ENCODE measurements at places on chromosomes 3 and 15. TPM values are rescaled to one million over a fixed set of nuclear protein-coding genes. Genes with fewer than 3 reads are reported as not detected.

- no peak for DNase-seq
These were observed 1.4 kb downstream of the C3orf22 start for GRCh38 chr3:126557415-126557745.

DNA sequence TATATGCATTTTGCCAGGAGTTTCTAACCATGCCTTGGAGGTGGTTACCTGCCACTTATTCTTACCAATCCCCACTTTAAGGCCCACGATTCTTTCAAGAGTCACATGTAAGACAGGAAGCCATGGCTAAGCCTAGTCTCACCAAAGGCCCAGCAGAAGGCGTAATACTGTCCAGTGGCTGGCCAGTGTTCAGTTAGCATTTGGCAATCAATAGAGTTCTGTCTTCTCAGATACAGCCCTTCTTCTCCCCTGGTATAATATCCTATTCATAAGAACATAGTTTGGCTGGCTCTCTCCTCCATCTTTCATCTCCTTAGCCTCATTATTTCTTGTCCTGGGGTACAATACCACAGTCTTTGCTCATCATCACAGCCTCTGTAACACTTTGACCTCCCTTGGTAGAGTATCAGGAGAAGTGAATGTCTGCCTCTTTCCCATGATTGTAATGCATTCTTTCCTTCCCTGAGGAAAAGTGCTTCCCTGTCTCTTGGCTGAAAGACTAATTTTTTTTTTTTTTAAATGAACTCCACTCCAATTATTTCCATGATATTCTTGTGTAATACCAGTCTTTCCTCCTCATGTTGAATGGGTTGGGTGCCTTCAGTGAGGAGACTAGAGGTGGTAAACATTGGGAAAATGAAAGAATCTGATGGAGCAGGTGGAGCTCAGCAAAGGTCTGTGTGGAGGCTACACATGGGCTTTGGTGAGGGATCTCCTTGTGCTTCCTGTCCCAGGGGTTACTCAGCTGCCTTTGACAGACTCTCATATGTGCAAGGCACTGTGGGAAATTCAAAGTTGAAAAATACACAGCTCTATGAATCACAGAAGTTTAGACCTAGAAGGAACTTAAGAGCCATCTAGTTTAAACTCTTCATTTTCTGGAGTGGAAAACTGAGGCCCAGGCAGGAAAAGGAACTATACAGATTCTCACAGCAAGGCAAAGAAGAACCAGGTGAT lies 218.2 kb downstream of the P3H2 start:
- no peak for DNase-seq

Gene IMPG2
- 0.03 TPM for polyA plus RNA-seq

- DNase-seq, result no peak
These were observed 27.6 kb downstream of the TBC1D2B start for GRCh38 chr15:78049691-78050440.

DNA sequence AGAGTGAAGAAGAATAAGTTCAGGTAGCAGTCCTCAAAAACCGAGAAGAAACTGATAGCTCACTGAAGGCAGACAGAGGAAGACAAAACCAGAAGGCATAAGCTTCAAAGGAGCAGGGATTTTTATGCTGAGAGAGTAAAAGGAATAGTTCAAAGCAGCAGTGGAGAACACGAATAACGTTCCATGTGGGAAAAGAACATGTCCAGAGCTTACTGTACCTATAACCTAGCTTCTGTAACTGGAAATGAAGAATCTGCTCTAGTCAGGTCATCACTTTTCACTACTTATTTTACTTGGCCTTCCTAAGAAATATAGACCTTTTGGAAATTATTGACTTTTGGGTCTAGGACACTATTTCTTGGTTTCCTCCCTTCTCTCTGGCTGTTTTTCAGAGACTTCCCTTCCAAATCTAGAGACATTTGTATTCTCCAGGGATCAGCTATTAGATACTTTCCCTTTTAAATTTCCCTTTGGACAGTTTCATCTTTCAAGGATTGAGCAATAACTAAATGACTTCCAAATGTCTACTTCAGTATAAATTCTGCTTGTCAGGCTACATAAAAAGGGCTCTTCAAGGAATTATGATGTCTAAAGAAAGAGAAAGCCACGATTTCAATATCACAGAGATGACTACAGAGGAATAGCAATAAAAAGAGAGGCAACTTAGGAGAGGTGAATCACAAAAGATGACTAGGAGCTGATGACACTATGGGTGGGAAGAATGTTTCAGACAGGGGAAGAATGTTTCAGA lies 46.7 kb downstream of the UBE3A start:
- DNase-seq, result no peak

DNA sequence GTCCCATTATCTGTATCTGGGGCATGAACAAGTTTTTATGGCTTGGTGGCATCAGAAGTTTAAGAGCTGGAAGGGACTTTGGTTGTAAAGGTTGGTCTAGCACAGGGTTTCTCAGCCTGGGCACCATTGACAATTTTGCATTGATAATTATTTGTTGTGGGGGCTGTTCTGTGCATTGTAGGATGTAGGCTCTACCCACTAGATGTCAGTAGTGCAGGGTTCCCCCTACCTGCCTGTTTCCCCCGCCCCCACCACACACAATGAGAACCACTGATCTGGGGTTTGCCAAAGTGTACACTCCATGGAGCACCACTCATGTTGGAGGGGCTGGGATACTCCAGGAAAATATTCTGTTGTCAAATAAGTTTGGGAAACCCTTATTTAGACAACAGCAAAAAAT lies 42.7 kb downstream of the PLCL2 start:
- no peak for DNase-seq

GRCh38 chr3:150385296-150386242 lies 22.5 kb upstream of the TSC22D2 start:
- no peak for DNase-seq

DNA sequence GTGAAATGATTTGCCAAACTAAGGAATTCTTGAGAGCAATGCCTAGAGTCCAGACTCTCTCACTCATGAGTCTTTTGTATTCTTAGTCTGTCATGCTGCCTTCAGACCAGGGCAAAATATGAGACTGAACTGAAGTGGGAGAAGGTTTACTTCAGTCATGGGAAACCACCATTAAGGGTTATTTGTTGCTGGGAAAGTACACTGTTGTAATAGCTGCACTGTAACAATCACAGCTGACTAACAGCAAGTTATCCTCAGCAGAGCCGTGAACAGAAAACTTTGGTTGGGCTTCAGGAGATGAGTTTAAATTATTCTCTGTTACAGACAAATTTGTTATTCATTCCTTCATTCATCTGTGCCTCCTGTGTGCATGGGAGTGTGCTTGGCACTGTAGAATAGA lies 258.5 kb downstream of the ROBO2 start:
- DNase-seq, result no peak

DNA sequence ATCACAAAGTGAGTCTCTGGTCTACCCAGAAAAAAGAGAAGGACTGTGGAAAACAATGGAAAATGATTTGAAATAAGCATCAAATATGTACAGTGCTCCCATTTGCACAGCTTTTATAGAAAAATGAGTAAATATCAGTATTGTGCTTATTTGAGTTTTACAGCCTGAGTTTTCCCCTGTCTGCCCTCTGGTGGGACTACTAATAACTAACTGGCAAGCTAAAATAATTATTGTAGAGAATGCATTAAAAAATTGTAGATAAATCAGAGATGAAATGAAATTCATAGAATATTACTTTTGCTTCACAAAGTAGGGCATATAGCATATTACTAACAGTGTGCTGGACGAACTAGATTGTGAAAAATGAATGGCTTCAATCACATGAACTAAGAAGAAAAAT lies 287.1 kb downstream of the NAALADL2 start:
- DNase-seq, result no peak

Gene PPP1R14D
- 0.45 TPM for polyA plus RNA-seq

Gene TMCO5A
- polyA plus RNA-seq, result not detected

GRCh38 chr3:153618176-153618575 lies 456.1 kb downstream of the RAP2B start:
- DNase-seq, result no peak

GRCh38 chr3:25000971-25001591 lies 427.0 kb upstream of the RARB start:
- no peak for DNase-seq

DNA sequence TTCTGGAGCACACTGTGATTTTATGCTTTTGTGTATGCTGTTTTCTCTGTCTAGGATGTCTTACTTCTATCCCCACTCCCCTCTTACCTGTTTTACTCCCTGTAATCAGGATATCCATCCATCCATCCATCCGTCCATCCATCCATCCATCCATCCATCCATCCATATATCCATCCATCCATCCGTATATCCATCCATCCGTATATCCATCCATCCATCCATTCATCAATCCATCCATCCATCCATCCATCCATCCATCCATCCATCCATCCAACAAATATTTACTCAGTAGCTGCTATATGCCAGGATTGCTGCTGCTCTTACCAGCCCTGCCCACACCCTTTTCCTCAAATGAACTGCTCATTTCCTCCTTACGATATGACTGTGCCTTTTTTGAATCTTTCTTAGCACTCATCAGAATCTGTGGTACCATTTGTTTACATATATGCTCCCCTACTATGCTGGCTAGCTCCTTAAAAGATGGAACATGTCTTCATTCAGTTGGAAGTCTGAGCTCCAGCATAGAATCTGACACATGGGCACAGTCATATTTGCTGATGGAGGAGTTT lies 35.2 kb downstream of the USP13 start:
- no peak for DNase-seq

GRCh38 chr3:99551520-99551919 lies 86.9 kb upstream of the COL8A1 start:
- peak; percentile 4 for DNase-seq

GRCh38 chr15:89932880-89933279 lies 20.1 kb upstream of the ARPIN start:
- DNase-seq, result no peak

Gene PLSCR2
- polyA plus RNA-seq, result not detected

Gene TIMP4
- 13.1 TPM for polyA plus RNA-seq

- DNase-seq, result no peak
These were observed 29.4 kb downstream of the NR2F2 start for GRCh38 chr15:96359616-96360521.

DNA sequence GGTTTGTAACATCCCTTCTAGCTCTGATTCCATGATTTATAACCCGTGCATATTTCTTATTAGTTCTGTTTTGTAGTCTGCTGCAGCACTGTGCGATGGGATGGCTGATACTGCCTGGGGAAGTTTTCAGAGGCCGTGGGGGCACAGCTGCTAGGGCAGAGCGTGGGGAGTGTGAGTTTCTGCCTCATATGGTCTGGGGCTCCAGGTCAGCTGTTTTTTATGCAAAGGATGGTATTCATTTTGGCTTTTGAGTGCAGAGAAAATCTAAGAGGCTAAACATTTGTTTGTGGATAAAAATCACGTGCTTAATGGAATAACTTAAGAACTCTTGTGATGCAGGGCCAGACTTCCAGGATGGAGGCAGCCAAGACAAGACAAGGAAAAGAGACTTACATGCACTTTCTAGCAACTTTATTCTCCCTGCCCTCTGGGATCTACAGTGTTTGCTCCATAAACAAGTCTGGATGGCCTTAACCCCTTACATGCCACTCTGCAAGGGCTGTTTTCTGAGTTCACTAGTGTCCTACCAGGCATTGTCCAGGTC lies 45.5 kb upstream of the CFAP161 start:
- DNase-seq, result no peak

DNA sequence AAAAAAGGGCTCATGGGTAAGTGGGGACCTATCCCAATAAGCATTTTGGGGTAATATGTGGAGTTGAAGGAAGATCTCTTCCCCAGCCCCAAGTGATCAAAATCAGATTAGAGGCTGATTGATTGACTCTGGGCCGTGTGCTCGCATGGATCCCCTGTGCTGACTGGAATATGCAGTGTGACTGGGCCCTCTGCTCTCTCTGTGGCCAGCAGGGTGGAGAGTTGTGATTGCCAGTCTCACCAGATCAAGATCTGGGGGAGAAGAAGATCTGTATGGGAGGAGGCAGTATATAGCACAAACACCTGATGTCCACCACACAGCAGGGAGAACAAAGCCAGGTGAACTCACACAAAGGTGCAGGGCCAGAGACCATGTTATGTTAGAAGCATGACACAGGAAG lies 8.8 kb downstream of the NUDT16 start:
- no peak for DNase-seq

DNA sequence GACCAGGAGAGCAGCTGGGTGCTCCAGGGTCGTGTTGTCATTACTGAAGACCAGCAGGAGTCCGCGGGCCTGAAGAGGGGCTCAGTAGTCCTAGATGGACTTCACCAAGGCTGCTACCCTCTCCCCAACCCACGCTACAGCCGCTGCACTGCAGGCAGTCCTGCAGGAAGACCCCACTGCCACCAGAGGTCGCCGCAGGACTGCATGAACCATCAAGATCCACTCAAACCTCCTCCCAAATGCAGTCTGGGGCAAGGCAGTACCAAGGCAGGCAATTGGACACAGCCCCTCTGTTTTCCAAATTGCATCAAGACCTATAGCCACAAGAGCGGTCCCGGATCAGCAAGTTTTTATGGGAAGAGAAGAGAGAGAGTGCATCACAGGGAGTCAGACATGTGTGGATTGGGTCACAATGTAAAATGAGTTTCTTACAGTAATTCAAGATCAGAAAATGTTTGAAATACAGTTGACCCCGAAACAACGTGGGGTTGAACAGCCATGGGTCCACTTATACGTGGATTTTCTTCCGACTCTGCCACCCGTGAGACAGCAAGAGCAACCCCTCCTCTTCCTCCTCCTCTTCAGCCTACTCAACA lies 46.7 kb downstream of the DZIP1L start:
- DNase-seq, result peak; percentile 75

Gene MESP2
- 0.57 TPM for polyA plus RNA-seq

Gene OR5K1
- not detected for polyA plus RNA-seq

DNA sequence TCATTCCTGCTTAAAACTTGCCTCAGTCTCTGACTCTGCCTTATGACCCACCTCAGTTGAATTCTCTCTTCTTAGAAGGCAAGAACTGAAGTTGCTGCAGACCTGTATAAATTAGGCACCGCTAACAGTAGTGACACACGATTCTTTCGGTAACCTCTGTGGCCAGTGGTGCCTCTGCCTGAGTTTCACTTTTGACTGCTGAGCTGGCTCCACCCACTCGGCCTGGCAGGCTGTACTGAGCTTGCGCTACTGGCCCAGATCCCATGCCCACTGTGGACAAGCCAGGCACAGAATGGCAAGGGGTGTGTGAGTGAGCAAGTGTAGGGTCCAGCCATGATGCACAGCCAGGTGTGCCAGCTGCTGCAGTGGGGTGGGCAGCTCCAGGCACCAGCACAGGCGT lies 19.1 kb upstream of the EIF1B start:
- DNase-seq, result no peak

GRCh38 chr15:72493220-72493619 lies 19.1 kb downstream of the ARIH1 start:
- DNase-seq, result no peak

Gene FOXL2
- 3.6 TPM for polyA plus RNA-seq

GRCh38 chr3:127949446-127950055 lies 34.5 kb downstream of the KBTBD12 start:
- no peak for DNase-seq

Measured in A549 (cell line).